Right lobe of liver (tissue), 6 donors: ENCODE measurements at places on chromosomes 16 and 17. TPM values are rescaled to one million over a fixed set of nuclear protein-coding genes. Genes with fewer than 3 reads are reported as not detected.
A peak's percentile ranks its signal among the peaks of the same experiment; 100 is the strongest.

The VWA3A gene
- total RNA-seq = not detected

- no peak overlapping the region for H3K27ac ChIP-seq
- no peak overlapping the region for H3K4me3 ChIP-seq
- no peaks in the 10 kb centered on the region for H3K36me3 ChIP-seq
- no peaks in the 10 kb centered on the region for H3K27me3 ChIP-seq
- H3K4me1 ChIP-seq = no peaks in the 10 kb centered on the region
Measured at GRCh38 chr17:81371910-81372760, 23.1 kb upstream of the BAHCC1 start.

- no peak for DNase-seq
- no peaks in the 10 kb centered on the region for H3K27me3 ChIP-seq
- H3K4me1 ChIP-seq = no peaks in the 10 kb centered on the region
- H3K4me3 ChIP-seq = no peak overlapping the region
Measured at GRCh38 chr16:26070302-26071100, 378.7 kb downstream of the HS3ST4 start.

DNA sequence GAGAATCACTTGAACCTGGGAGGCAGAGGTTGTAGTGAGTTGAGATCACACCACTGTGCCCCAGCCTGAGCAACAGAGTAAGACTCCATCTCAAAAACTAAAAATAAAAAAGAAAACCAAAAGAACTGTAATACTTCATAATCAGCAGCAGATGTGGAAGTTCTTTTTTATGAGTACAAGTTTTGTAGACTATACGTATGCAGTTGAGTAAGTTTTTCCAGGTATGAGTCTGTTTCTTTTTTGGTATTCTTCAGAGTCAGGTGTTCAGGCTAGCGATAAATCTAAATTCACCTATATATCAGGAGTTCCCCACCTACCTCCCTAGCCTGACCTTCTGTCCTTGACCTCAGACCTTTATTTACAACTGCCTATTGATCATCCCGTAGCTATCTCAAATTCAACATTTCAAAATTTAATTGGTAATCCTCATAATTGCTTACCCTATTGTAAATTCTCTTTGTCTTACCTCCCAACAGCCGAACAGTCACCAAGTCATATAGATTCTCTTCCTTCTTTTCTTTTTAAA, 10.7 kb downstream of the DCTN5 start:
- no peak overlapping the region for H3K4me3 ChIP-seq
- no peaks in the 10 kb centered on the region for H3K36me3 ChIP-seq
- no peak for DNase-seq
- no peaks in the 10 kb centered on the region for H3K4me1 ChIP-seq
- H3K27ac ChIP-seq = no peak overlapping the region
- H3K27me3 ChIP-seq = no peaks in the 10 kb centered on the region

- no peaks in the 10 kb centered on the region for H3K36me3 ChIP-seq
- no peaks in the 10 kb centered on the region for H3K27me3 ChIP-seq
- no peaks in the 10 kb centered on the region for H3K4me1 ChIP-seq
- no peak overlapping the region for H3K27ac ChIP-seq
- DNase-seq = no peak
Measured at GRCh38 chr16:3498988-3499387, 1.8 kb upstream of the CLUAP1 start.

The C16orf92 gene
- total RNA-seq = not detected

DNA sequence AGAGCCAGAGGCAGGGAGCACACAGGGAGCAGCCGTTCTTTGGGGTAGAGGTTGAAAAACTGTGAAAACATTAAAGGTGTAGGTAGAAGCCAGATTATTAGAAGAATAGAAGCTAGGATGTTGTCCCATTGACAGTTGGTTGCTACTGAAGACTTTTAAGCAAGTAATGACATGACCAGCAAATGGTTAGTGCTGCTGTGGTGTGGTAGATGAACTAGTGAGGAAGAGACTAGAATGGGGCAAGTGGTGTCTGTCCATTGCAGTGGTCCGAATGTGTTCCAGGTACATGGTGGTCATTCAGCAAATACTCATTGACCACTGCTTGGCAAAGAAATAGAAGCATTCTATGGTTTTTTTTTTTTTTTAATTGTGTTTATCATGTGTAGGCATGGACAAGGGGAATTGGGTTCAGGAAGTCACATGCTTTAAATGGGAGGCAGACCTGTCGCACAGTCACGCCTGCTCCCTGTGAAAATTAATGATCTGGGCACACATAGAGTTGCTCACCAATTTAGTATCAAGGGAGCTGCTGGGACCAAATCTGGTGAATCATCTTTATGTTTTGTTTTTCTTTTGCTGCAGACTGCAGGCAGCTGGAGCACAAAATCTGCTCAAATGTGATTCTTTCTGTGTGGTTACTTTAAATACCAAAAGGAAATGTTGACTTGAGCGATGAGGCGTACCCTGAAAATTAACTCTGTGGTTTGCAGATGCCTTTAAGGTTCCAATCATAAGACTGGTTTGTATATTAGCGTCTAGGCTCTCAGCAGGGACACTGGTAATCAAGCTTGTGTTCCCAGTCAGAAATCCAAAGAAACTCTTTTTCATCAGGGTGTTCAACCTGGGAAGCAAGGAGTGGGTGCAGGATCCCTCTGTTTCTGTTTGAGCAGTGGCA, 30.7 kb downstream of the YPEL2 start:
- H3K27me3 ChIP-seq = no peaks in the 10 kb centered on the region
- no peak for DNase-seq
- no peaks in the 10 kb centered on the region for H3K36me3 ChIP-seq
- no peak overlapping the region for H3K4me3 ChIP-seq
- H3K27ac ChIP-seq = no peak overlapping the region
- H3K4me1 ChIP-seq = peaks cover 48% of the 10 kb centered on the region

The TEKT5 gene
- total RNA-seq = 0.74 TPM

The ZNF771 gene
- 11.3 TPM for total RNA-seq

The CES5A gene
- total RNA-seq = 1.2 TPM

The YPEL3 gene
- total RNA-seq = 46.5 TPM

DNA sequence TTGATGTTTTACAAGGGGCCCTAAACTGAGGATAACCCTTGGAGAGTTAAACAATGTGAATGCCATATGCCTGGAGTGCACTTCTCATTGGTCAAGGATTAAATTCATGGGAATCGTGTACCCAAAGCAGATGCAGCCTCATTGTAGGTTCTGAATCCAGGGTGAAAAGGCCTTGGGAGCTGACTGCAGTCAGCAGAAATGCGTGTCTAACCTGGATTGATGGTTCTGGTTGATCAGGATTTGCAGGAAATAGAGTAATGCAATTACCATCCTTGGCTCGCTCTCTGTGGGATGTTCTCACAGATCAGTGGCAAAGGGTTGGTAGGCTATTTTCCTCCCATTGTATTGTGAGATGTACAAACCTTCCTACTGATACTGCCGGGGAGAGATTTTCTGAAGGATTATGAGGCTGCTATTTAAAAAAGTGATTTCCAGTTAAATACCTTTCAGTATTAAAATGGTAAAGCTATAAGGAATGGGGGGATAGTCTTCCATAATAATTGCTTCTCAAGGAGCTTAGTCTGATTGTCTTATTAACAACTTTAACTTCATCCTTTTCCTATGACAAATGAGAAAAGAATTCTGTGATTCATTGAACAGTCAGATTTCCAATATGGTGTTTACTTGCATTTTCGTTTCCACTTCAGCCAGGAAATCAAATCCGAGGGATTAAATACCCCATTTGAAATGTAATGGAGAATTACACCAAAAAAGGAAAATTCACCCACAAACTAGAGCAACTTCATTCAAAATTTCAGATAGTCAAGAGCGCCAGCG, 1028.1 kb upstream of the EEF2KMT start:
- H3K27me3 ChIP-seq = no peaks in the 10 kb centered on the region
- H3K36me3 ChIP-seq = no peaks in the 10 kb centered on the region
- H3K4me3 ChIP-seq = no peak overlapping the region
- no peak overlapping the region for H3K27ac ChIP-seq

DNA sequence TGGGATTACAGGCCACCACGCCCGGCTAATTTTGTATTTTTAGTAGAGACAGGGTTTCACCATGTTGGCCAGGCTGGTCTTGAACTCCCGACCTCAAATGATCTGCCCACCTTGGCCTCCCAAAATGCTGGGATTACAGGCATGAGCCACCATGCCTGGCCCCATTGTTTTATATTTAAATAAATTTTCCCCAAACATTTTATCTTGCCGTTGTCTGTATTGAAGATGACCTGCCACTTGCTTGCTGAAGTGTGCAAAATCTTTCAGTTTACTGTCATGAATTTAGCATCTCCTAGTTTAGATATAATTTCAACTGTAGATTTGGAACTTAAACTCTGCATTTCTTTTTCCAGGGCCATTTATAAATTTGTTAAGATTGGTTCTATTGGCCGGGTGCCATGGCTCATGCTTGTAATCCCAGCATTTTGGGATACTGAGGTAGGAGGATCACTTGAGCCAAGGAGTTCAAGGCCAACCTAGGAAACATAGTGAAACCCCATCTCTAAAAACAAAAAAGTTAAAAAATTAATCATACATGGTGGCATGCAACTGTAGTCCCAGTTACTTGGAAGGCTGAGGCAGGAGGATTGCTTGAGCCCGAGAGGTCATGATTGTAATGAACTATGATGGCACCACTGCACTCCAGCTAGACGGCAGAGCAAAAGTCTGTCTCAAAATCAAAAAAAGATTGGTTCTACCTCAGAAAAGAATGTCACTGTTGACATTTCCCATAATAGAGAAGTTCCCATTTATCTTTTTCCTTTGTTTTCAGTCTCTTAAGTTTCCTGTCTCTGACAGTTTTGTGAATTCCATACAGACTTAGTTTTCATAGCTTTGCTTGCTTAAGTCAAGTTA, 84.4 kb downstream of the VMP1 start:
- no peak overlapping the region for H3K27ac ChIP-seq
- DNase-seq = no peak
- H3K36me3 ChIP-seq = no peaks in the 10 kb centered on the region

- DNase-seq = no peak
- no peak overlapping the region for H3K27ac ChIP-seq
- H3K36me3 ChIP-seq = no peaks in the 10 kb centered on the region
- H3K27me3 ChIP-seq = no peaks in the 10 kb centered on the region
Measured at GRCh38 chr16:75558846-75559401, 2.9 kb upstream of the TMEM231 start.

- H3K36me3 ChIP-seq = no peaks in the 10 kb centered on the region
- no peak overlapping the region for H3K4me3 ChIP-seq
- H3K27ac ChIP-seq = no peak overlapping the region
- no peak for DNase-seq
Measured at GRCh38 chr17:6056104-6056503, 14.1 kb upstream of the WSCD1 start.

The LRRC37A3 gene
- total RNA-seq = 3.7 TPM

GRCh38 chr17:11330006-11330405, 89.0 kb downstream of the SHISA6 start:
- H3K27me3 ChIP-seq = no peaks in the 10 kb centered on the region
- no peaks in the 10 kb centered on the region for H3K4me1 ChIP-seq
- H3K4me3 ChIP-seq = no peak overlapping the region
- H3K27ac ChIP-seq = no peak overlapping the region
- no peak for DNase-seq
- H3K36me3 ChIP-seq = no peaks in the 10 kb centered on the region

- no peaks in the 10 kb centered on the region for H3K4me1 ChIP-seq
- no peaks in the 10 kb centered on the region for H3K27me3 ChIP-seq
- no peak overlapping the region for H3K27ac ChIP-seq
- DNase-seq = no peak
Measured at GRCh38 chr17:40522961-40523310, 21.5 kb upstream of the TNS4 start.

DNA sequence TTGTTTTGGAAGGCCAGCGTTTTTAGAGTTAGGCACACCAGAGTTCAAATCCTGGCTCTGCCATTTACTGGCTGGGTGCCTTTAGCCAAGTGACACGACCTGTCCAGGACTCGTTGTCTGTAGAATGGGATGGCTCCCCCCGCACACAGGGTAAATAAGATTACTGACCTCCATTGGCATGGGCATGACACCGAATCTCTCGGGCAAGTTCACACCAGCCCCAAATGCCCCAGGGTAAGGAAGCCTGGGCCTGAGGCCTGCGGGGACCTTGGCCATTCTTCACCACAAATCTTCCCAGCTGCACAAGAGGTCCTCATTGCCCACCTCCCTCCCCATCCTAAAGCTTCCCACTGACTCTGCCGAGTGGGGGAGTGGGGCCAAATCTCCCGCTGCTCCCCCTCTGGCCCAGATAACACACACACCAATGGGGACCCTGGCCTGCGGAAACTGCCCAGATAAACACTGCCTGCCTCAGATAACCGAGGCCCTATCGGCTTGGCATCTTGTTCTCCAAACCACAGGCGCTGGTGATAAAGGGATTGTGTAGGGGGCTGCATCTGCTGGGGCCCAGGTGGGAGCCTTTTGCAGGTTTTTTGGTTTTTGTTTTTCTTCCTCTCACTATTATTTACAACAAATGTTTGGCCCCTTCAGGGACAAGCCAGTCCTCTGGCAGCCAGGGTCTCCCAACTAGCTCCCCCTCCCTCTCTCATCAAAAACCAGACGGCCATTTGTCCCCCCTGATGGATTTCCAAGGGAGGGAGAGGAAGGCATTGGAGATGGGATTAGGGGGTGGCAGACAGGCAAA, 75.0 kb upstream of the LHX1 start:
- H3K4me1 ChIP-seq = no peaks in the 10 kb centered on the region
- no peaks in the 10 kb centered on the region for H3K27me3 ChIP-seq
- no peaks in the 10 kb centered on the region for H3K36me3 ChIP-seq
- DNase-seq = no peak
- H3K4me3 ChIP-seq = no peak overlapping the region
- H3K27ac ChIP-seq = no peak overlapping the region

The SLC13A2 gene
- 0.32 TPM for total RNA-seq

DNA sequence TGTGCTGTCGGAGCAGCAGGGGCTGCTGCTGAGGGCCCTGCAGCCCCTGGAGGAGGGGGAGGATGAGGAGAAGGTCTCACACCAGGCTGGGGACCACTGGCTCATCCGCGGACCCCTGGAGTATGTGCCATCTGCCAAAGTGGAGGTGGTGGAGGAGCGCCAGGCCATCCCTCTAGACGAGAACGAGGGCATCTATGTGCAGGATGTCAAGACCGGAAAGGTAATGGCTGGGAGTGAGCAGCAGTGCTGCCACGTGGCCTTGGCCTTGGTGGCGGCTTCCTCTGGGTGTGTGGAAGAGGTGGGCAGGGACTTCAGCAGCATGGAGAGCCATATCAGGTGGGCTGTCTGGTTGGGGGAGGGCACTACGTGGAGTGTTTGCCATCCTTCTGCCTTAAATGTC, 20.0 kb downstream of the MVP start:
- H3K4me1 ChIP-seq = no peaks in the 10 kb centered on the region
- H3K36me3 ChIP-seq = peaks cover 42% of the 10 kb centered on the region
- no peak for DNase-seq
- H3K27me3 ChIP-seq = no peaks in the 10 kb centered on the region

- peak overlapping the region; percentile 63 for H3K27ac ChIP-seq
- no peaks in the 10 kb centered on the region for H3K36me3 ChIP-seq
- peaks cover 36% of the 10 kb centered on the region for H3K27me3 ChIP-seq
- no peak for DNase-seq
Measured at GRCh38 chr17:48576479-48577309, 1.5 kb downstream of the HOXB4 start.
